ENCODE measurements at places on chromosomes 3 and 15.

GRCh38 chr3:40971191-40972168 is 227.8 kb upstream of the CTNNB1 start:
- ATAC-seq, result peak; percentile 90

GRCh38 chr15:38074029-38074428 is 139.6 kb downstream of the TMCO5A start:
- no peak for ATAC-seq

DNA sequence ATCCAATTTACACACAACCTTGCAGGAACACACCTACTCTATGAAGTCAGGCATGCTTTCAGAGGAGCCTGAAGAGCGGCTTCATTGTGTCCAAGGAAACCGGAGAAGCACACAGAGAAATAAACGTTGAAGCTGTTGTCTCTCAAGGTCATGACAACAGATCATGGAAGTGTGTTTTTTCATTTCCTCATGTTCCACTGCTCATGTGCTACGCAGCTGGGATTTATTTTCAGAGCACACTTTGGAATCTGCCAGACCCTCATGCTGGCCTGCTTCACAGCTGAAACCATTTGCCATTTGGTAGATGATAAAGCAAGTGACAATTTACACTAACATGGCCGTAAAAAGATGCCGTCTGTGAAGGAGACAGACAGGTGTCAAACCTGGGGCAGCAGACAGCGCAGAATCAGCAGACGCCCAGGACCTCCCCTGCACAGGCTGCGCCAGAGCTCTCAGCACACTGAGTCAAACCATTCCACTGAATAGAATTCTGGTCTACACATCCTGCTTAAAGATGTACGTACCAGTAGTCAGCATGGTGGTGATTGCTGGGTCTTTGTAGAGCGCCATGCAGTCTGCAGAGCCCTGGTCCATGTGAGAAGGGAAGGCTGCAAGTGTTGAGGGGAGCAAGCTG is 99.3 kb downstream of the ARNT2 start:
- no peak for ATAC-seq

GRCh38 chr15:92848852-92849598 is 51.1 kb upstream of the CHD2 start:
- no peak for ATAC-seq

GRCh38 chr3:132029182-132029902 is 5.5 kb downstream of the CPNE4 start:
- ATAC-seq, result peak; percentile 55

DNA sequence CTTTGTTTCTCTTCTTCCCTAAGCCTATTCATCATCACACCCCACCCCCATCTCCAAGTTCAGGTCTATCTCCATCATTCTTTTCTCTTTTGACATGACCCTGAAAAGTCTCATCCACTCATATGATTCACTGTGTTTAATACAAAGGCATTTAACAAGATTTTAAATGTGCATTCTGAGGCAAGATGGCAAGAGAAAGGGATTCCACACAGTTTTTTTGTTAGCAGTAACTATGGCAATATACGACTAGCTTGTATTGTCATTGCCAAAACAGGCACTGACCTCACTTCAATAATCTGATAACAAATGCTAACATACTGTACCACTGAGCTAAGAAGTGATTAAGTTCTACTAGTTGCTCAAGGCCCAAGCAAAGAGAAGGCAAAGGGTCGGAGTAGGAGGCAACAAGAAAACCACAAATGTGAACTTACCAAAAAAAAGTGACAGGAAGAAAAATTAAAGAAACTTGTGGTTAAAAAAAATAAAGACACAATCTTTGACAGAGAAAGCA is 53.2 kb downstream of the FBN1 start:
- ATAC-seq, result no peak

GRCh38 chr15:50594311-50594710 is 47.8 kb upstream of the USP50 start:
- ATAC-seq, result no peak
